ENCODE measurements at places on chromosomes 6 and 20.

DNA sequence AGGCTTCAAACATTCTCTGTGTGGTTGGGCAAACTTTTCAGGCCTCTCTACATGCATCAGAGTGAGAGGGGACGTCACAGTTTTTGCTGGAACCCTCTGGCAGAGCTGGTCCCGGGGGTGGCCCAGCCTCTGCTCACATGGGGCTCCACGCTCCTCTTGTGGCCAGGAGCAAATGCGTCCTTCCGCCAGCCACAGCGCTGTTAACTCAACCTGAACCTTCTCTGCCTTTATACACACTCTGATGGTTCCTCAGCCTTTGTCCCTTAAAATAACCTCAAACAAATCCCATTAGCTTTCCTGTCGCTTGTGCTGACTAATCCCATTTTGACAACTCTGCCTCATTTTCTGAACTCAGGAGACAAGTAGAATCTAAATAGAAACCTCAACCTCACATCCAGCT, 39.4 kb upstream of the TGM6 start:
- DNase-seq = no peak

DNA sequence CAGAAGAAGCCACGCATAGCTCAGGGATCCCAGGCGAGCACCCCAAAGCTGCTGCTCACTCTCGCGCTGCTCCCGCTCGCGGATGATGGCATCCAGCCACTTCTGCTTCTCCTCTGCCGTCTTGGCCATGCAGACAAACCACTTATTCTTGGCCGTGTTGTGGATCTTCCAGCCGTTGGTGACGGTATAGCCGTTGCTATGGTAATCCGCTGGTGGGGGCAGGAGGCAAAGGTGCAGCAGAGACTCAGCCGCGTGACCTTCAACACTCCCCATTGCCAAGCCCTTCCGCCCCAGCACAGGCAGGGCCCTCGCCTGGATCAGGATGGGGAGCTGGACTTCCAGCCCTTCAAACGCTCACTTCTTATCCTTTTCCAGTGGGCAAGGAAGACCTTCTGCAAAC, 136.9 kb downstream of the PREX1 start:
- DNase-seq = no peak

DNA sequence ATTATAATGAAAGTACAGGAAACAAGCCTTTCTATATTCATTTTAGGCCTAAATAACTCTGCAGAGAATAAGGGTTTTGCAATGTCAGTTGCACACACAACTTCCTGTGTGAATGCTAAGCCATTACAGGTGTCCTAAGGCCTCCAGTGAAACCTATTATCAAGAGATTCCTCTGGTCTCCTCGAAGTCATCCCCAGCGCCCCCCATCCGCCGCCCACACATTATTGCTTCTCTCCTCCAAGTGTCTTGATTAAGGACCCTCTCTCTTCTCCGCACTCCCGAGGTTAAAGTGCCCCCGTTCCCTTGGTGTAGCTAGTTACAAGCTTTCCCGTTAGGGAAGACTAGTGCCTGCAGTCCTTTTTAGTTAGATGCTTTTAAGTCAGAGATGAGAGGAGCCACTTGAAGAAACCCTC, 1.3 kb downstream of the HIVEP2 start:
- DNase-seq = no peak

DNA sequence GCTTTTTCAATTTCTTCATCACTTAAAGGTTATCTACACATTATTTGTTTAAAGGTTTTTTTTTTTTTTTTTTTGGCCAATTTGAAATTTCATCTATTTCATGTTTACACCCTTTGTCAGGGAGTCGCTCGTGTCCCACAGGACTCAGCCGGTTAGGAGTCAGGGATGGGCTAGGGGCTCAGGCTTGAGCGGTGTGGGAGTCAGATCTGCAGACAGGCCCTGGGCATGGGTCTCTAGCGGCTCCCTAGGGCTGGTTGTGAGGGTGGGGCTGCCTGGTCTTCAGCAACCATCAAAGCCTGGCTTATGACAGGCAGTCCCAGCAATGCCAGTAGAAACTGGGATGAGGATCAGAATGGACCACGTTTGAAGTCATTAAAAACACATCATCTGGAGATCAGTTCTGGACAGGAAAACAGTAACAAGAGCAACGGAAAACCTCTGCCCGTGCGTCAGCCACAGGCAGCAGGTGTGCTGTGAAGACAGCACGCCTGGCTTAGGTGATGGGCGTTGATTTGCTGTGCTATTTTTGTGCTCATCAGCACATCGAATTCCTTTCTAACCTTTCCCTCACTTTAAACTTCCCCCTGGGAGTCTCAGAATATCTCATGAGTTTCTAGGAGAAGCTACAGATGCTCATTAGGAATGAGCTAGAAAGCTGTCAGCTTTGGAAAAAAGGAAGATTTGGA, 91.3 kb upstream of the MPC1 start:
- DNase-seq = no peak

- no peak for DNase-seq
These were observed 142.0 kb downstream of the UST start for GRCh38 chr6:148888856-148889255.

DNA sequence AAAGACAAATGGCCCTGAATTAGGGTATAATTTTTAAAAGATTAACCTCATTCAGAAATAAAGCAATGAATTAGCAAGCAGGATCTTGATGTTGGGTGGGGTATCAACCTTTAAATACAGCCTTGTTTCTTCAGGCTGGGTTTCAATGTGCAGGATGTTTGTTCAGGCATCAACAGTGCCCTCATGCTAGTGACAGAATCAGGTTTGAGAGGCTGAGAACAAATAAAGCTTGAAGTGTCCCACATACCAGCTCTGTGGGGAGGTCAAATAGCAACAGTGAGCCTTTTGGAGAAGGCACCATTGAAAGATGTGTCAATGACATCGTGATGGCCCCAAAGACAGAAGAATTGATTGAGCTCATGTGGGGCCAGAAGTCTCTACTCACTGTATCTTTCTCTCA, 68.2 kb downstream of the MTFR2 start:
- DNase-seq = no peak

DNA sequence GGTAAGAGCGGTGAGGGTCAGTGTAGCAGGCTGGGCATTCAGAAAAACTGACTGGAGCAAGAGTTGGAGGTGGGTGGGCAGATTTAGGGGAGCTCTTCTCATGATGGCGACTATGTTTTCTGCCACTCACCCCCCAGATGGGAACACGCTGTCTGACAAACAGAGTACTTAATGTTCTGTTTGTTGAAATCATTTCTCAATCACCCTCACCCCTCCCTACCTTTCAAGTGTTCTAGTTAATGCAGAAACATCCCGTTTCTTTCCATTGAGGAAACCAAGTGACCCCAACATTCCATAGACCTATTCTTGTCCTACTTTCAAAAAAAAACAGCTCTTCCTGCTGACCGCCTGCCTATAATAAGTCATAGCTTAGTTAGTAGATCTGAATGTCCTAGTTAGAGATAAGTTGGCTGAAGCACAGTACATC, 132.5 kb upstream of the NEDD9 start:
- DNase-seq = no peak

DNA sequence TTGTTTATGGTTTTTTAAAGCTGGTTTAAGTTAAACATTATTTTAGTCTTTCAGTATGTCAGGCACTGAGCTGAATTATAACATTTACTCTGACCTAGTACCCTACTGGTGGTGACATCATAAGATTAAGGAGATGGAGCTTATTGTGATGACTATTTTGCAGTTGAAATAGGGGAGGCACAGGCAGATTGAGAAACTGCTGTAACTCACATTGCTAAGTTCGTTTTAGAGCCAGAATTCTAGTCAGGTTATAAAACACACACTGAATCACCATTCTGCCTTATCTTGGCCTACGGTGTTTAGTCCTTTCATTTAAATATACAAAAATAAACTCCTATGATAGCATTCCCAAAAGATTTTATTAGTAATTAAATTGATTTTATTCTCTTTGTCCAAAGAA, 584.1 kb downstream of the TFAP2A start:
- no peak for DNase-seq

DNA sequence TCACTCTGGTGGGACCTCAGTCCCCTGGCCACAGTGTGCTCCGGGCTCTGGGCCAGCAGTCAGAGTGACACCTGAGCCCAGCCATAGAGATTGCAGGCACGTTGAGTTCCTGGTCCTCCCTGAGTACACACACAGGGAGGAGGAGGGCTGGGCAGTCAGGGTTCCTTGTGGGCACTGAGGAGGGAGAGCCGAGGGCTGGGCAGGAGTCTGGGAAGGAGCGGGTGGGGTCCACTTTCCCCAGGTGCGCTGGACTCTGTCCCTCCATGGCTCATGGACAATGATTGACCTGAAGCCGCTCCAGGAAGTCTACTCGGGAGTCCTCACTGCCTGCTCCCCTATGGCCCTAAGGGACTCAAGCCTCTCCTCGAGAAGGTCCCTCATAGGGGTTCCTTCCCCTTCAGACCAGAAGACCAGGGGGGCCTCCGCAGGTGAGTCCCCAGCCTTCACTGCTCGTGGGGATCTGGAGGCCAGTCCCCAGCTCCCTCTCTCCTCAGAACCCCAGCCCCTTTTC, 1.1 kb downstream of the SLC44A4 start:
- DNase-seq = no peak

GRCh38 chr6:70669133-70669532, 1.4 kb downstream of the SMAP1 start:
- DNase-seq = no peak

DNA sequence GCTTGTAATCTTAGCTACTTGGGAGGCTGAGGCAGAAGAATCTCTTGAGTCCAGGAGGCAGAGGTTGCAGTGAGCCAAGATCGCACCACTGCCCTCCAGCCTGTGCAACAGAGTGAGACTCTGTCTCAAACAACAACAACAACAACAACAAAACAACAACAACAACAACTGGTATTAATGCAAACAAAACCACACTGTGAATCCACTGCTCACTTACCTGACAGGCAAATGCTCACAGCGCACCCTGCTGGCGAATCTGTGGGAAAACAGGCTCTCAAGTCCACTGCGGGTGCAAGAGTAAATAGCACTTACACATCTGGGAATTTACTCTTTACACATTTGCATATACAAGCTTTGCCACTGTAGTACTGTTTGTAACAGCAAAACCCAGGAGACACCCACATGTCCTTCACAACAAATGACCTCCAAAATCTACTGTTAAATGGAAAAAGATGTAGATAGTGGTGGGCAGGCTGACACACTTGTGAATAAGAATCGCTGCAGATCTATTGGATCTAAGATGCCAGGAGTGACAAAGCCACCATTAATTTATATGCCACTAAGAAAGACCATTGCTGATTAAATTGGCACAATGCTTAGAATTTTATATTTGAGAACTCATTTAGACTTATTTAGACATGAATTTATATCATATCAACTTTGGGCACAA, 29.3 kb downstream of the NSFL1C start:
- peak; percentile 29 for DNase-seq

GRCh38 chr20:35839904-35840303, 68.1 kb downstream of the PHF20 start:
- no peak for DNase-seq

DNA sequence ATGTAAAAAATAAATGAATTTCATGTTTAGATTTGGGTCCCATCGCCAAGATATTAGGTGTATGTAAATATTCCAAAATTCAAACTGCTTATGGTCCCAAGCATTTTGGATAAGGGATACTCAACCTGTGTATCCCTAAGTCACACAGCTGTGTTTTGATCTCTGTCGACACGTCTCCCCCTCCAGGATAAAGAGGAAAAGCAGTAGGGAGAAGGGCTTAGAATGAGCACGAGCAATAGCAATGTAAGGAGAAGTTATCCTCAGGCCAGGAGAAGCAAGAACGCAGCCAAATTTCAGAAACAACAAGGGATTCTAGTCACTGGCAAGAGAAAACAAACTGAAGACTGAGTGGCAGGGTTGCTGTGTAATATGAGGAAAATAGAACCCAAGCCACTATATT, 181.2 kb downstream of the AIG1 start:
- DNase-seq = no peak
